ENCODE measurements at places on chromosomes 4 and X.

GRCh38 chrX:140508958-140509357 lies 4.1 kb upstream of the SOX3 start:
- DNase-seq: no peak

GRCh38 chrX:18674788-18675735 lies 3.2 kb upstream of the RS1 start:
- DNase-seq: peak; percentile 53

DNA sequence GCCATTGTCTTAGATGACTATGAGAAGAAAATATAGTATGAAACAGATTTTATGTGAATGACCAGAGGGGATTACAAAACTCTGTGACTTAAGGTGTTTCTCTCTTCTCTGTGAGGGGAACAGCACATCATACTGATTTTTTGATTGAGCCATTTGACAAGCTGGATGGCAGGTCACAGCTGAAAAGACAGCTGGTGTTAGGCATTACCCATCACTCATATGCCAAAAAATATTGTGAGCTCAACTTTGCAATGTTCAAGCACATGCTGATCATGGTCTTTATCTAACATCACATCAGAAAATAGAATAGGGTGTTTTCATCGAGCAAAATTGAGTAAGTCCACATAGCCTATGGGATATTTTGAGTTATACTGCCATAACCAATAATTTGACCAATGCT lies 86.7 kb upstream of the TECRL start:
- DNase-seq: no peak

DNA sequence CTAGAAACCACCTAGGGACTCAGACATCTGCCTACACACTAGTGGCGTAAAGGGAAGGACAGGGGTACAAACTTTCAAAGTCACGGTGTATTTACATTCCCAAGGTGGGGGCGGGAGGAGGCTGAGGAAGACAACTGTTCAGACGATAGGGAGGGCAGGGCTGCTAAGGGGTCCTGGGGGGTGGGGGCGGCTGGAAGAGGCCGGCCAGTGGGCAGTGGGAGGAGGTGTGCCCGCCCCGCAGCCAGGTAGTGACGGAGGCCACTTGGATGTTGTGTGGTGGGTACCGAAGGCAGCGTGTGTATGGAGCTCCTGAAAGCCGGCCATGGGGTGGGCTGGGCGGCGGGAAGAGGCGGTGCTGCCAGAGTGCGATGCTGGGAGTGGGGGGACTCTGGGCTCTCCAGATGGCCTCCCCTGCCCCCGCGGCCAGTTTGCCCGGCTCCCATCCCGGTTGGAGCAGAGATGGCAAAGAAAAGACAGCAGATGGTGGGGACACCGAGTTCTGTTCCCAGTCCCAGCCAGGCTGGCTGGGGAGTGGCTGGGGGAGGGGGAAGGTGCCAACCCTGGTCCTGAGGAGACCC lies 24.2 kb downstream of the L1CAM start:
- no peak for DNase-seq
